ENCODE measurements at places on chromosomes 5 and 9.

- DNase-seq: peak; percentile 60
These were observed 58.4 kb upstream of the PHF24 start for GRCh38 chr9:34899535-34900158.

GRCh38 chr5:102223542-102224477 is 72.3 kb downstream of the SLCO4C1 start:
- DNase-seq: peak; percentile 22

GRCh38 chr5:78829811-78830527 is 155.1 kb downstream of the ARSB start:
- no peak for DNase-seq

DNA sequence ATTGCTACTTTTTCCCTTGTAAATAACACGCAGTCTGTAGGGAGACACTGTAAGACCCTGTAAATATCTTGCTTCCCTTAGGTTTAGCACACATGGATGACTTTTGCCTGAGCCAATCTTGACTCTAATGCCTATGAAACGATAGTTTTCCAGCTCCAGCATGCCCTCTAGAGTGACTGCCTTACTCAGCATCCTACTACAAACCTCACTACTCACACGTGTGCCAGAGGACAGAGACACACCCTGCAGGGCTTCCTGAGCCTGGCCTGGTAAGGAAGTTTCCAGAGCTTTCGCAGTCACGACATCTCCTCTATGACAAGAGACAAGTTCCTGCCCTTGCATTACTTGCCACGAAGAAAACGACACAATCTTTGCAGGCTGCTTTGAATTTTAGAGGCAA is 138.1 kb downstream of the ATPSCKMT start:
- no peak for DNase-seq

DNA sequence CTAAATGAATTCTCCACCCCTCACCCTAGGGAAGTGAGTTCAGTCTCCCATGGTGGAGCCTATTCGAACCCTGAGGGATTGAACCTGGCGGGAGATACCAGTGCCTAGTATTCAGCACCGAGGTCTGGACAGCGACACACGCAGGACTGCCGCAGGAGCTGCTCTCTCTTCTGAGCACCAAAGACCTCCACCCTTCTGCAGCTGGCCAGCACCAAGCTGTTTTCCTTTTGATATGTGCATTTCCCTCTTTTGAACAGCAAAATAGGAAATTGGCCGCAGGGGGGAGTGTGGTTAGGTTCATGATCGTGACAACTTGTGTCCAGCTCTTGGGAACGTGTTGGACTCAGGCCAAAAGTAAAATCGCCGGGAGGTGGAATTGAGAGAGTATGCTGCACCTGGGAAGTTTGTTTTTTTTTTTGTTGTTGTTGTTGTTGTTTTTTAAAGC is 1.2 kb upstream of the PCSK1 start:
- DNase-seq: no peak

- no peak for DNase-seq
These were observed 143.4 kb downstream of the CD180 start for GRCh38 chr5:67053229-67053628.

GRCh38 chr5:1779021-1779680 is 20.5 kb downstream of the MRPL36 start:
- DNase-seq: no peak

- no peak for DNase-seq
These were observed 295.1 kb downstream of the TLE1 start for GRCh38 chr9:81393985-81394811.

GRCh38 chr9:536597-537511 is 304.6 kb upstream of the DMRT1 start:
- DNase-seq: no peak

DNA sequence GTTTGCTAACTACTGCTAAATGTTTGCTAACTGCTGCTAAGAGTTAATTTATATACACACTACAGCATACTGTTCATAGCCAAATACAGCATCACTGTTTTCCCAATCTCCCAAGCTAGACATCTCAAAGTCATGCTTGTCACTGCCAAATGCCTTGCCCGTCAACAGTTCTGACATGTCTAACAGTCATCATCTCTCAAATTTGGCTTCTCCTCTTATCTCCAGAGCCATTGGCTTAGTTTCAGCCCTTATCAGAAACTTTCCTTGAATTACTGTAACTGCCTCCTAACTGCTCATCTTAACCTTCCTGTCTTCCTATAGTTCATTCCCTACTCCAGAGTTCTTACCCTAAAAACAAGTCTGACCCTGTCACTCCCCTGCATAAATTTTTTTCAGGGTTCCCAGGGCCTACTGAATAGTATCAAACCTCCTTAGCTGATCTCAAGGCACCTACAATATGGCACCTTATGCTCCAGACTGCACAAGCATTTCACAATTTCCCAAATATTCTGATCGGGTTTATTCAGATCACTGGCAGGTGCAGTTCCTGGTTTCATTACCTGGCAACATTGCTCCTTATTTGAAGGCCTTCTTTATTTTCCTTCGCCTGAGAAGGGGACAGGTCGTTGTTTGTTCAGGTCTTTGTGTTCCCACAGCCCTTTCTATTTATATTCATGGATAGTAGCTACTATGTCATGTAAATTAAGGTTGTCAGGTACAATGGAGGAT is 55.9 kb upstream of the ANKRD55 start:
- no peak for DNase-seq

DNA sequence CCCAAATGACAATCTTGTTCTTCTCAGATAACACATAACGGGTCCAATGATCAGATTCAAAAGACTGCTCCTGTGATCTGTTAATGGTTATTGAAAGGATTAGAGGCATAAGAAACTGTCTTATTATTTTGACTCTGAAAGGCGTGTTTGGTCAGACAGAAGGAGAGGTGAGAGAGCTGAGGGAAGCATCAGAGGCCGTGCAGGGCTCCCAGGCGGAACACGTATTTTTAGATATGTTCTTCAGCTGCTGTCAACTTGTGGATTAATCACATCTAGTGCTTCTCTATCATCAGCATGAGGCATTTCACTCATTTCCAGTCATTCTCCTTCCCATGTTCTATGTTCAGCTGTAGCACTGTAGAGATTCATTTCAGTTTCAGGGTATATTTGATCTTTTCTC is 199.8 kb downstream of the MAPKAP1 start:
- no peak for DNase-seq

- DNase-seq: no peak
These were observed 50.6 kb downstream of the TTC39B start for GRCh38 chr9:15256426-15256825.

GRCh38 chr5:122316656-122317055 is 4.6 kb downstream of the SNCAIP start:
- DNase-seq: no peak

GRCh38 chr5:107868650-107869409 is 198.1 kb upstream of the EFNA5 start:
- no peak for DNase-seq

GRCh38 chr5:7398596-7399280 is 2.8 kb downstream of the ADCY2 start:
- DNase-seq: no peak

DNA sequence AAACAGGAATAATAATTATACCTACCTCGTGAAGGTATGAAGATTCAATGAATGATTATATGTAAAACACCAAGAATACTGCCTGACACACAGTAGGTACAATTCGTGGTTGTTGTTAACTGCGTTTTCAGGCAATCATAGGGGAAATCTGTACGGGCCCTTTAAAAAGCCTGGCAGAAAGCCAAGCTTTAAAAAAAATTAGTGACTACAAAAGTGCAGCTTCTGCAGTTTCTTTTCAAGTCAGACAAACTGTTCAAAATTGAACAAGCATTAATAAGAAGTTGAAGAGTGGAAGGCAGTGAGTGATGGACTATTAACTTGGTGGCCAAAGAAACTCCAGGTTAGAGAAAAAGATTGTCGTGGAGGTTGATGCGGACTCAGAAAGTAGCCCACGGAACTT is 85.9 kb upstream of the TRIO start:
- DNase-seq: no peak

GRCh38 chr5:168756453-168757391 is 177.6 kb upstream of the PANK3 start:
- DNase-seq: no peak

GRCh38 chr9:37918665-37919170 is 14.8 kb upstream of the SLC25A51 start:
- no peak for DNase-seq

DNA sequence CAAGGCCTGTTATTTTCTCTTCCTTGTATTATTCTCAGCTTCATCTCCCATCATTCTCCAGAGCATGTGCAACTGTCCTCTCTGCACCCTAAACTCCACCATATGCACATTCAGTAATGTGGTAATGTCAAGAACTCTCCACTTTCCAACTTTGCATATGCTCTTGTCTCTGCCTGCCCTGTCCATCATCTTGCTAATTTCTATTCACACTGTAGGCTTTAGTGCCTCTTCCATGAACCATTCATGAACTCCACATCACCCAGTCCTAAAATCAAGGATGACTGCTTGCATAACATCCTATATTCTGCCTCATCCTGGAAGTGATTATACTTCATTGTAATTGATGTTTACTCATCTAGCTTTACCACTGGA is 354.8 kb downstream of the PDE4D start:
- DNase-seq: no peak

DNA sequence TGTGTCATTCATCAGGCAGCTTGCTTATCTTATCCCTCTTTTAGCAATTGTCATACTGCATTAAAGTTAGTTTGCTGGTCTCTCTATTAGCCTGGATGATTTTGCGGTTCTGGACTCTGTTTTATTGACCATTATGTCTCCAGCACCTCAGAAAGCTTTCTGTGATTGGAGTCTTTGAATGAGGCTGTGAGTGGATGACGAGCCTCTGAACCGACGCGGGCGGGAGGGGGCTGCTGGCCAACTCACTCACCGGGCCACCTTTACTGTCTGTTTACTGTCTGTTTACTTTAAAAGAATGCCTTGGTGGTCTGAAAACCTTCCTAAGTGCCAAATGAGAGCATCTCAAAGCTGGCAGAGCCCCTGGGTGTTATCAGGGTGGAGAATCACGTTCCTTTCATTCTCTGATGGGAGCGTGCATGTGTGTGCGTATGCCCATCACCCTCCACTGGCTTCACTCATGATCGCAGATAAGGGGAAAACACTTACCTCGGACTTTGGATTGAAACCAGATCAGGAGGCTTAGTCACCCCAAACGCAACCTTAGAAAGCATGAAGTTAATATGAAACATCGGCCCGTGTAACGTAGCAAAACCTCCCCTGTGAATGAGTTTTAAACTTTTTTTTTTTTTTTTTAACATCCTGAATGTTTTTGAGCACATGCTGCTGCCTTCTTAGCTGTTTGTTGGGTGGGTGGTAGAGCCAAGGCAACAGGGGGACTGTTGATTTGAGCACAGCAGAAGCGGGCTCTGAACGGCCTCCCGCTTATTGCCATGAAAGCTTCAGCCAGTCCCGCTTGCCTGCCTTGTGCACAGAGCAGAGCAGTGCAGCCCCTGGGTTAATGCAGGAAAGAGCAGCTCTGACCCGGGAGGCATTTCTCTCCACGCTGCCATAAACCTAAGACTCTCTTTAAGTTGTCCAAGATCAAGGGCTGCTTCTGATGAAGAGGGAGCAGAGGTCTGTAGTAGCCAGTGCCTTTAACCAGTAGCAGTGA is 173.6 kb downstream of the GADD45G start:
- no peak for DNase-seq

GRCh38 chr5:164202338-164202737 is 696.9 kb downstream of the MAT2B start:
- DNase-seq: no peak

- DNase-seq: no peak
These were observed 580.6 kb downstream of the PTPRD start for GRCh38 chr9:10032166-10032565.

GRCh38 chr5:163089926-163090325 is 347.5 kb upstream of the CCNG1 start:
- no peak for DNase-seq

- DNase-seq: no peak
These were observed 209.0 kb downstream of the SEC61B start for GRCh38 chr9:99431103-99431502.

DNA sequence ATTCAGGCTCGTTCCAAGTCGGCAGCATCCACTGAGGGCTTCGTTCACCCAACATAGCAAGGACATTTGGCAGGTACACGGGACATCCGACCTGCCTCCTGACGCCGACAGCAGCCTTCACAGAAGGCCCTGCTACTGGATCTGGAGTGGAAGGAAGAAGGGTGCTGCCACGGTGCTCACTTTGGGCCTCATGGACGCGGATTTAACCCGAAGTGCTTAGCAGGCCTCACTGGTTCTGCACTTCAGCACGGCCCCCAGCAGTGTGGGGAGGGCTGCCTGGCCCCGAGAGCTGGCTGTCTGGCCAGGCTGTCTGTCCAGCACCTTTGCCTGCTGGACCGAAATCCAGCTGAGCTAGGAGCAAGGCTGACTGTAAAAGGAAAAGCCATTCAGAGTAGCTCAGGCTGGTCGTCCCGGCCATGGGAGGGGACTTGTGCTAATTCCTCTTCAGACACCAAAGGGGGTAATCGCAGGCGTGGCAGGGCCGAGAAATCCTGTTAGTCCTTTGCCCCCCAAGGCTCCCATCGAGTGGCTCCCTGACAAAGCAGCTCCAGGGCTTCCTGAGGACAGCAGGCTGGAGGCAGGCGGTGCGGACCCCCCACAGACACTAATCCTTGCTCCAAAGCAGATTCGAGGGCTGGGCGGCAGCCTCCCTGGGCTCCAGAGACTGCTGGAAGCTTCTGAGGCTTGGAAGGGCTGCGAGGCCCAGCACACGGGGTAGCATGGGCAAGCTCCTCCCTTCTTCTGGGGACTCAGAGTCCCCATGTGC is 11.1 kb upstream of the RXRA start:
- DNase-seq: no peak

- no peak for DNase-seq
These were observed 6.0 kb upstream of the NSMF start for GRCh38 chr9:137465000-137465719.

GRCh38 chr9:16689351-16689938 is 181.0 kb downstream of the BNC2 start:
- DNase-seq: no peak

GRCh38 chr9:115262952-115263351 is 145.0 kb upstream of the TNC start:
- DNase-seq: no peak

DNA sequence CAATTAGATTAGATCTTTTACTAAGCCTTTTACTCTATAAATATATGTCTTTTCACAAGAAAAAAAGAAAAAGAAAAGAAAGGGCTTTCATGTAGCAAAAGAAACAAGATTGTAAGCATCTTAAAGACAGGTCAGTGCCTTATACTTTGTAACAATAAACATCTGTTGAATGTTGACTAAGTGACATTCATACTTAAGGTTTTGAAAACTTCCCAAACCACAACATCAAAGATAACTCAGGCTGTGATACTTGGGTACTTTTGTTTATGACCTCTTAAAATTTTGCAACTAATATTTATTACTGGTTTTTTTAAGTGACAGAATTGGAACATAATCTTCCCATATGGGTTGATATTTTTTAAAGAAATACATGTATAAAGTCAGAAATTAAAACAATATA is 7.4 kb downstream of the GRAMD2B start:
- DNase-seq: no peak

DNA sequence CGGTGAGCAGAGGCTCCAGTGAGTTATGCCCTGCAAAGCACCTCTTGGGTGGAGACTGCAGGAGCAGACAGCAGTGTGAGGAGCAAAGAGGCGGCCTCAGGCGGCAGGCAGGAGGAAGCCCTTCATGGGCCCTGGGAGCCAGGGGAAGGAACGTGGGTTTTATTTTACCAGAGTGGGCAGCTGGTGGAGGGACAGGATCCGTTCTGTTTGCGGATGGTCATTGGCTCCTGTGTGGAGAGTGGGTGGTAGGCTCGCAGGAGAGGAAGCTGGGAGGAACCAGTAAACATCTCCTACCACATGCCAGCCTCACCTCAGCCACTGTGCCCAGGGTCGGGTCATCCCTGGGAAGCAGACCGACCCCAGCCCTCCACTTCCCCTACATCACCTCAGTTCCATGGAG is 24.4 kb downstream of the HNRNPH1 start:
- DNase-seq: no peak

GRCh38 chr9:125811002-125811401 is 63.8 kb downstream of the PBX3 start:
- DNase-seq: no peak

Measured in Panc1 (cell line).